ENCODE measurements at places on chromosomes 12 and 14.

- no peak for DNase-seq
Measured at GRCh38 chr14:104115691-104116287, 22.6 kb upstream of the KIF26A start.

- DNase-seq: no peak
Measured at GRCh38 chr12:45314770-45315169, 98.9 kb downstream of the ANO6 start.

DNA sequence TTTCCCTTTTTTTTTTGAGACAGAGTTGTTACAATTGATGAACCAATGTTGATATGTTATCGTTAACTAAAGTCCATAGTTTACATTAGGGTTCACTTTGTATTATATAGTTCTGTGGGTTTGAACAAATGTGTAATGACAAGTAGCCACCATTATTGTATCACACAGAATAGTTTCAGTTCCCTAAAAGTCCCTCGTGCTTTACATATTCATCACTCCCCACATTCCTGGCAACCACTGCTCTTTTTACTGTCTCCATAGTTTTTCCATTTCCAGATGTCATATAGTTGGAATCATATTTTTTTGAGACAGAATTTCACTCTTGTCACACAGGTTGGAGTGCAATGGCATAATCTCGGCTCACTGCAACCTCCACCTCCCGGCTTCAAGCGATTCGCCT, 12.5 kb downstream of the HSD17B6 start:
- DNase-seq: no peak

DNA sequence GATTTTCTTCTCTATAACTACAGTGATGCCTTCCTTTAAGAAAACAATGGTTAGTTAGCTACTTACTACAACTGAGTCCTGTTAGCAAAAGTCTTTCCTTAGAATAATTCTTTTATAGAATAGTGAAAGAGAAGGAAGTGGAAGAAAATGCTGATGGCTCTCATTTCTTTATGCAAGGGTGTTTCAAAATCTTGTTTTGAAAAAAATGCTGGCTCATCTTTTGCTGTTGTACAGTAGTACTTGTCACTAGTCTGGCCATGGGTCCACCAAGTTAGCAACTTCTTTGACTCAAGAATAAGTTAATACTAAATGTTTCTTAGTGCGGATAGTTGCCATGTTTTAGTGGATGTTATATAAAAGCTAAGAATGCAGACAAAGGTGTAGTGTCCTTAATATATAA, 225.4 kb downstream of the PTPRO start:
- DNase-seq: no peak

- DNase-seq: peak; percentile 2
Measured at GRCh38 chr12:12807970-12808702, 5.0 kb upstream of the DDX47 start.

GRCh38 chr12:49538510-49539403, at the start of gene KCNH3:
KCNH3 (plus strand) TSS chr12:49539030; CDS start chr12:49539417, 387 bp downstream.
- DNase-seq: no peak

GRCh38 chr14:28744126-28744525, 22.5 kb upstream of the FOXG1 start:
- DNase-seq: no peak

- DNase-seq: no peak
Measured at GRCh38 chr12:114238808-114239207, 167.1 kb downstream of the TBX5 start.

- DNase-seq: no peak
Measured at GRCh38 chr12:79300199-79300568, 390.6 kb downstream of the PAWR start.

DNA sequence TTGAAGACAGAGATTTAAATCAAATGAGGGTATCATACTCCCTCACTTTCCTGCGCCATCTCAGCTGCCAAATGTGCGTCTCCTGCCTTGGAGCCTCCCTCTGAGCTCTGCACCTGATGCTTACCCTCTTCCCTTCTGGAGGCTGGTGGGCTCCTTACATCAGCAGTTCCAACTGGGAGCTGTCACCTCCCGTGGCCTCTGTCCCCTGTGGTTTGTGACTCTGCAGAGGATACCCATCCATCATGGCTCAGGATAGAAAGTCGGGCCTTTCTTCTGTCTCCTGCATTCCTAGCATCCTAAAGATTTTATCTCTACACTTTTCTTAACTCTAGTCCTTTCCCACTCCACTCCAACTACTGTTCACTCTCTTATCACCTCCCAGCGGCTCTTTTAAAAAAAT, 570.6 kb downstream of the BCL11B start:
- DNase-seq: no peak

DNA sequence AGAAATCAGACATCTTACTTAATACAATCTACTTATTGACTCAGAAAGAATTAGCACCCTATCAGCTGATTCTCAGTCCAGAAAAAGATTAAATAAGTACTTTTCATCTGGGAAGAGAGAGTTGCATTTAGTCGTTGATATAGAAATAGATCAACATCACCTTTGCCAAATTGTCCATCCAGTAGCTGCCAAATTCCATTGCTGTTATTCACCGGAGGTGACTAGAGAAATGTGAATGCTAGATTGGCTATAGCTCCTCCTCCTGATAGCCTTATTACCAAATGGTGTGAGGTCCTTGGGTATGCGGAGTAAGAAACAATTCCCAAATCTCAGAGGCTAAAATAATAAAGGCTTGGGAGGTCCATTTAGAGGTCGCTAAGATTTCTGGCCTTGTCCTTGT, 723.3 kb upstream of the FLRT2 start:
- DNase-seq: no peak

DNA sequence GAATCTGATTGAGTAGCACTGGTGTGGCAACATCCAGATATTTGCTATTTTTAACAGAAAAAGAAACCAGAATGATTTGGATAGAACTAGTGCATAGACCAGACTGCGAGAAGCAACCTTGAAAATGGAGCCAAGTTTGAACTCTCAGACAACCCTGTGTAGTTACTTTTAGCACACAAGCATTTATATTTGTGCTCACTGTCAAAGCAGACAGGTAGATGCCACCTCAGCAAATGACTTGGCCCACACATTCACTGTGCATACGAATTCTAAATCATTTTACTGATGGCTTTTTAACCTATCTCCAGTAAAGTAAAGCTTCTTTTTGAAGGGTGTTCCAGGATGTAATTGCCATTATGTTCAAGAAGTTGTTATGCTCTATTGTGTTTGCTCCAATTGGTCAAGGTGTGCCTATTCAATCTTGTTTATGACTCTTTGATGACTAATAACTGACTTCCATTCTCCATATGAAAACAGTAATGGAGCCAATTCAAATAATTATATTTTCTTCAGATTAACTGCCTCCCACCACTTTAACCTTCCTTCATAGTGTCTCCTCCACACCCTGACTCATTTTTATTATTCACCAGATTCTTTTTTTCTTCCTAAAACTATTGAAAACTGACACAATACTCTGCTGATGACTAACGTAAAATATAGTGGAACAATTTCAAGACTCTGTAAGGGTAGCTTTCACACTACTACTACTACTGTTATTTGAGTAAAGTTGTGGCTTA, 138.5 kb downstream of the CCER1 start:
- DNase-seq: no peak

- no peak for DNase-seq
Measured at GRCh38 chr12:20450591-20451180, 82.3 kb downstream of the PDE3A start.

GRCh38 chr14:64995291-64995690, 8.6 kb downstream of the FNTB start:
- DNase-seq: no peak

- no peak for DNase-seq
Measured at GRCh38 chr14:59376686-59377085, 88.5 kb downstream of the GPR135 start.

GRCh38 chr12:75759196-75759595, 247.8 kb upstream of the KRR1 start:
- no peak for DNase-seq

DNA sequence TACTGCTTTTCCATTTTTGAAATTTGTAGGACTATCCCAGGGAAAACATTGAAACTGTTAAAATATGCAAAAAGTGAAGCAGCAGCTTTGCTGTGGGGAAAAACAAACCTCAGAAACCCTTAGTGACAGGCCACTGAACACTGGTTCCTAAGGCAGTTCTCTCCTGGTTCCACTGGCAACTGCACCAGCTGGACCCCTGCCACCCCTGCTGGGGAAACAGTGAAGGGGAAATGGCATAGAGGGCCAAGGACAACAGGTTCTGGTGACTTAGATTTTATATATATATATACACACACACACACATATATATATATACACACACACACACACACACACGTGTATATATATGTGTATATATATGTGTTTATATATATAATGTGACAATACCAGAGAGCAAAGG, 16.2 kb upstream of the KRT7 start:
- DNase-seq: no peak

GRCh38 chr12:131900397-131900796, 6.0 kb downstream of the ULK1 start:
- no peak for DNase-seq

GRCh38 chr12:51888316-51889215, 663 bp downstream of the ANKRD33 start:
- no peak for DNase-seq

DNA sequence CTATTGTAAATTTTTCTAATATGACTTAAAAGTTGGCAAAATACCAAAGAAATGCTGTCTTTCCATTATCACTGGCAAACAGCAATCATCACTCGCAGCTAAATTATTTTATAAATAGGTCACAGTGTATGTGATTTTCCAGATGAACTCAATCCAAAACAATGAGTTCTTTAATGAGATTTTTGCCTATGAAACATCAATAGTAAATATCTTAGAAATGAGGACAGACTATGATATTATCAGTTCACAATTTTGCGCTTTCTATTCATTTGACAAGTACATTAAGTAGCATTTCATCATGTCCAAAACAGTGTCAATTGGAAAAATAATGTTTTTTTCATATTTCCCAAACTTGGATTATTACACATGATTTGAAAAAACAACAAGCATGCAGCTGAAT, 65.7 kb downstream of the PIK3C2G start:
- no peak for DNase-seq

GRCh38 chr12:24360907-24361306, 411.4 kb upstream of the SOX5 start:
- no peak for DNase-seq

DNA sequence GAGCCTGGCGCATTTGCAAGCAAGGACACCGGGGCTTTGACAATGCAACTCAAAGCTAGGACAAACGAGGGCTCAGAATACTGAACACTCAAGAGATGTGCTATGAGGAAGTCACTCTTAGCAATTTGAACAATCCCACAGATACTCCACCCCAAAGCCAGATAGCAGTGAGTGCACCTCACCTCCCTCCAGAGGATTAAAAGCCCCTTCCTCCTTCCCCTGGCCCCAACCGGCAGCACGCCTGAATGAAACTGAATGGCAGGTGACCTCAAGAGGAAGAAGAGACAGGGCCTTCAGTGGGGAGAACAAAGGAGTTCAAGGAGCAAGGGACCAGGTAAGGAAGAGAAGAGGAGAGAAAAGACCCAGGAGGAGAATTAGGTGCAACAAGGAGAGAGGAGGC, 1.9 kb upstream of the KRT78 start:
- DNase-seq: no peak

GRCh38 chr12:60235261-60235660, 639.4 kb downstream of the SLC16A7 start:
- DNase-seq: no peak

GRCh38 chr14:65281991-65282895, 130.3 kb upstream of the FUT8 start:
- DNase-seq: no peak

GRCh38 chr14:69046476-69046860, 67.4 kb upstream of the ACTN1 start:
- DNase-seq: no peak

GRCh38 chr12:123063535-123063934, 83.1 kb downstream of the ARL6IP4 start:
- no peak for DNase-seq

DNA sequence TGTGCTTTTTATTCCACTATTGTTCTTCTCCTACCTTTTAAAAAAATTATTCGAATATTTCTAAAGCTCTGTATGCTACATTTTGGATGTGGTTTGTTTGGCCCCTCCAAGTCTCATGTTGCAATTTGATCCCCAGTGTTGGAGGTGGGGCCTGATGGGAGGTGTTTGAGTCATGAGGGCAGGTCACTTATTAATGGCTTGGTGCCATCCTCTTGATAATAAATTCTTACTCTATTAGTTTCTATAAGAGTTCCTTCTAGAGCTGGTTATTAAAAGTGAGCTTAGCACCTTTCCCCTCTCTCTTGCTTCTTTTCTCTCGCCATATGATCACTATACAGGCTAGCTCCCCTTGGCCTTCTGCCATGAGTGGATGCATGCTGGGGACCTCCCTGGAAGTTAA, 445.6 kb upstream of the PDE3A start:
- DNase-seq: no peak

- DNase-seq: no peak
Measured at GRCh38 chr12:113749433-113749815, 216.7 kb downstream of the RBM19 start.

GRCh38 chr12:62900686-62901272, 34.2 kb downstream of the PPM1H start:
- DNase-seq: peak; percentile 45

- no peak for DNase-seq
Measured at GRCh38 chr14:40859055-40859454, 747.6 kb upstream of the LRFN5 start.

DNA sequence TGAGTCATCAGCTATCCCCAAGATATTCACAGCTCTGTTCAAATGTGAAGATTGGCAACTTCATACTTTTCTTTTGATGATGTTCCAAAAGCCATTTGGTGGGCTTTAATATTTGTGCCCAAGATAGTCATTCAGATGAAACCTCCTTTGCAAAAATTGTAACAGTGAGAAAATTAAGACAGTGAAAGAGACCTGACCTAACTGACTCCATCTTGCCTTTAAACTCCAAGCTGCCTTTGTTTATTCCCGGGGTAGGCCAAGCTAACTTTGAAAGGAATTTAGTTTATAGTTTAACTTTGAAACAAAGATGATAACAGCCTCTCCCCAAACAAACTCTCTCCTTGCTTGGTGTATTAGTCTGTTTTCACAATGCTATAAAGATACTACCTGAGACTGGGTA, 221.1 kb downstream of the KTN1 start:
- no peak for DNase-seq

DNA sequence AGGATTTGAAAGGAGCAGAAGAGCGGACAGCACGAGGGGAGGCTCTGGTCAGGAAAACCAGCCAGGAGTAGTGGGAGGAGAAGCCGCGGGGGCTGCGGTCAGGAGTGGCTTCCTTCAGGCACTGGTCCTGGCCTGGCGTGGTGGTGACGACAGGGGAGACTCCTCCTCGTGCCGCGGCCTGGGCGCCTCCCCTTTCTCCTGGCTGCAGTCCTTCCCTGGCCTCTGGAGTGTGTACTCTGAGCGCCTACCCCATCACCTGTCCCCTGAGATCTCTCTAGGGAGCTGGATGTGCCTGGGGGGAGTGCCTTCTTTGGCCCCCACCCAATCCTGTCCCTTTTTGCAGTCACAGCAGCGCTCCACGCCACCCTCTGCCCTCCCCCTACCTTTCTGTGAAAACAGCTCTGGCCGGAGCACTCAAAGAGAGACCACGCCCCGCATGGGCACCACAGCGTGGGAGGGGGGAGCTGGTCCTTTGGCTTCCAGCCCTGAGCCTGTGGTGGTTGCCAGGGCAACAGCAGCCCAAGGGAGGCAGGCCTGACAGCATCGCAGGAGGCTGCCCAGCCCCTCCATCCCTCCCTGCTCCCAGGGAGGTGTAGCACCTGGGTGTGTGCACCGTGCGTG, 125.9 kb downstream of the CALM1 start:
- DNase-seq: no peak
